ENCODE measurements at places on chromosomes 7 and 10.

DNA sequence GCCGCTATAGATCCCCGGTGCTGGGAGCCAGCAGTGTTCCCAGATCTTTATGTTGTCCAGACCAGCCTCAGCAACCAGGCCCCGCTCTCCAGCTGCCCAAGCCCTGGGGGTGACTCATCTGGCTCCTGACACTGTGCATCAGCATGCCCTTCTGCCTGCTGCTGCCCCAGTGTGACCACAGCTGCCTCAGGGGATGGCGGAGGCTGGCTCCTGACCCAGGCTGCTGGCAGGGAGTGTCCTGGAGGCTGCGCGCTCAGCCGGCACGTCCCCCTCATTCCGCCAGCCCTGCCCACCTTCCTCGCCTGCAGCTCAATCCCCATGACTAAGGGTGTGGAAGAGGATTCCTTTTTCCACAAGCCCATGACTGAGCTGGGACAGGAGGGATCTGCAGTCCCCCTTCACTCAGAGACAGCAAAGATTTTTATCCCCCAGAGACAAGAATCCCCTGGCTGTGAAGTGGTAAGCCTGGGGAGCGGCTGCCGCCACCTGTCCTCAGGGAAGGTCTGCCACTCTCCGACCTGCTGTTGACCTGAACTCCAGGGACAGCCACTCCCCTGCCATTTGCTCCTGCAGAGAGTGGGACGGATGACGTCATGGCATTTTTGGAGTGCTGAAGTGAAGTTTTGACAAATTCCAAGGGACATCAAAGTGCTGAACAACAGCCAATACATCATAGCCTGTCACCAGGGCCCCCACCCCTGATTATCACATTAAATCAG lies 182.8 kb upstream of the BMPER start:
- no peak for DNase-seq

GRCh38 chr7:88377434-88377833 lies 70.7 kb upstream of the STEAP4 start:
- DNase-seq, result no peak

DNA sequence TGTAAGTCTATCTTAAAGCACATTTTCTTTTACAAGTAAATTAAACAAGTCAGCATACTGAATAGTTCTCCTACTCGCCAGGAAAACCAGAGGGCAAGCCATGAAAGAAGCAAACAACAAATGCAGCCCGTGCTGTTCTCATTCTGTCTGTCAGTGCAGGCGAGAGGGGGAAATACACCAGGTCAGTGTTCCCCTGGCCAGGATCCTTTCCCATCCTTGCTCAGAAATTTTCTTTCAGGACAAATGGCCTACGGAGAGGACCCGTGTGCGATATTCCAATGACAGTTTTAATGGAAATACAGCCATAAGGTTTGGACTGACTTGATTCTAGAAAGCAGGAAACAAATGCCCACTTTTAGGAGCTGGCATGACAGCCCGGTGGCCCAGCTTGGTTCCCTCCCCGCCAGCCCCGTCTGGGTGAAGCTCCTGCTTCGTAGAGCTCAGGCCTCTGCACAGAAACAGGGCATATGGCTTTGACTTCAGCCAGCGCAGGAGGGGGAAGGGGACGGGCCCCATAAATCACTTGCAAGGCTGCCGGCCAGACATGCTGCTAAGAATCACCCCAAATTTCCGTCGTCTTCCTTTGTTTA lies 67.8 kb downstream of the FRMD4A start:
- DNase-seq, result no peak

- peak; percentile 62 for DNase-seq
These were observed 14.2 kb upstream of the PDCD4 start for GRCh38 chr10:110857265-110858171.

Data from KBM-7 (cell line).